WTC11 (cell line): ENCODE measurements at places on chromosomes 11 and 22.

DNA sequence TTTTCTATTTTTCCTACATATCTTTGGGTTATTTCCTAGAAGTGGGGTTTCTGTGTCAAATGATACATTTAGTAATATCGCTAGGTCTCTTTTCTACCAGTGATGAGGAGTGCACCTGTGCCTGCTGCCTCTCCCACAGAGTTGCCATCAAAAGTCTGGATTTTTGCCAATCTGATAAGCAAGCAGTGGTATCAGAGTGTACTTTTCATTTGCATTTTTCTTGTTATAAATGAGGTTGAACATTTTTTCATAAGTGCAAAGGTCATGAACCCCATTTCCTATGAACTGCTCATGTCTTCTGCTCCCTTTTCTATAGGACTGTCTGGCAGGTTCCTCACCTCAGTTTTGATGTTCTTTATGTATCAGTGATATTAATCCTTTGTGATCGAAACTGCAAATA is 1.7 kb downstream of the TRPM5 start:
- no peak for DNase-seq

GRCh38 chr11:35367491-35367890 is 51.9 kb downstream of the SLC1A2 start:
- DNase-seq: no peak

DNA sequence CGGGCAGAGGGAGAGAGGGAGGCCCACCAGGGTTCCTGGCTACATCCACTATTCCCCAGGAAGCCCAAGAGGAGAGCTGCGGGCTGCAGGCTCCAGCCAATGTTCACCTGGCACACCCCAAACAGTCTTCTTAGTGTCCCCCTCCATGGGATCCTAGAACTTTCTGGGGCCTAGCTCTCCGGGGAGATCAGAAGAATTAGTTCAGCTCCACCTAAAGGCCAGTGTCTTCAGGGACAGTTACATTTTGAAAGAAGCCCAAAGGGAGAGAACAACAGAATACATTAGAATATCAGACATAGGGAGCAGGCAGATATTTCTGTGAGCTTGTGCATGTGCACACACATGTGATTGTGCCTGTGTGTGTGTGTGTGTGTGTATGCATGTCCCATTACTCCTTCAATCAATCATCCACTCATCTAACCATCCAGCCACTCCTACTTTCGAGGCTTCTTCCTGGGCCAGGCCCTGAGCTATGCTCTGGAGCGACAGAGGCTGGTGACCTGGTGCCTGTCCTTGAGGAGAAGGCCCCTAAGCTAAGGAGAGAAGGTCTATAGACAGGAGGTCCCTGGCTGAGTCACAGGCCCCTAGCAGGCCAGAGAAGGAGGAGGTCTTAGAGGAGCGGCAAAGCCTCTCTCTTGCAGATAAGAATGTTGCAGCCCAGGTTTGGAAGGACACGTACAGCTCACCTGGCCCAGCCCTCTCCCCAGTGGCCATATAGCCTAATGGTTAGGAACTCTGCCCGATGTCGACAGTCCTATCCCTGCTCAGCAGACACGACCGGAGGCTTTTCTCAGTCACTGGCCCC is 165.5 kb downstream of the DSCAML1 start:
- no peak for DNase-seq

DNA sequence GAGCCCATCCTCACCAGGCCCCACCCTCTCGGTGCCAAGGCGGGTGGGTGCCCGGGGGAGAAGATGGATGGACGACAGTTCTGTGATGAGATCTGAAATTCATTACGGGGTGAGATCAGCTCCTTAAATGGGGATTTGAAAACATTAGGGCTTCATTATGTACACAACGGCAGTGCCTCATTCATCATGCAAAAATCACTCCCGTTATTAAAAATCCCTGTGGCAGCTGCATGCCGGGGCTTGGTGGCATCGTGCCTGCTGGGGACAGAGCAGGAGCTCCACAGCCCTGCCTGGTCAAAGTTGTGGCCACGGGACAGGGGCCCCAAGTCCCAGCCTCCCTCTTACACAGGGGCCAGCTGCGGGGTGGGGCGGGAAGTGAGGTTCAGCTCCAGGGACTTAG is 20.2 kb downstream of the OTUB1 start:
- DNase-seq: no peak
